Stimulated activated CD4-positive, alpha-beta T cell treated with anti-CD3 and anti-CD28 coated beads, Interleukin-1b, Interleukin-23, amount 100 ng/mL, for 1 hour (primary cell): ENCODE measurements at places on chromosomes 11 and 22.

DNA sequence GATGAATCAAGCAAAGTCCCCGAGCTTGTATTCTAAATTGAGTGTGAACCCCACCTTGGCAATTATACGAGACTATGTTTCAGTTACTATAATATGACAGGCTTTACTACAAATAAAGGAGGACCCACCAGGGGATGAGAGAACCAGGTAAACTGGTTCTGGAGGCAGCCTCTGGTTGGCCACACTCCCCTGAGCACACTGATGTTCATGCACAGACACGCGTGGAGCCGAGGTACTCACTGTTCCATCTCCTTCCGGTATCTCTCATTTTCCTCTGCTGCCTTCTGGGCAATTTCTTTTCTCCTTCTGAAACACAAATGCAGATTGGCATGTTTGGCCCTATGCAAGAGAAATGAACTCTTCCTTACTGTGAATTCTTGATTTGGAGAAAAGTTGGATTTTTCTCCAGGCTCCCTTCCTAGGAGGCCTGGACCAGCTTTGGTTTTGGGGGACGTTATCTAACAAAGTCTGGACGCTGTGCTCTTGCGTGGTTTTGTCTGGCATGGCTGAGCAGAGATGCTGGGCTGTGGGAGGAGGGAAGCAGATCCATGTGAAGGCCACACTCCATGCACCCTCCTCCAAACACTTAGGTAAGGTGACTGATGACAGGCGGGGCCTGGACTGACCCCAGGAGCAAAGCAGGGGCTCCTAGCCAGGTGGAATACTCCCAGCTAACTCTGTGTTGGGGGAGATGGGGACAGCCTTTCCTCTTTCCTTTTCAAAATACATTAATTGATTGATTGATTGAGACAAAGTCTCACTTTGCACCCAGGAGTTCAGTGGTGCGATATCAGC is 22.9 kb downstream of the USH1C start:
- DNase-seq, result no peak

GRCh38 chr11:66910669-66911068 is 47.5 kb downstream of the PC start:
- DNase-seq, result no peak

GRCh38 chr11:123161376-123162030 is 33.5 kb downstream of the CLMP start:
- DNase-seq, result no peak

GRCh38 chr11:48017831-48018527 is 37.6 kb downstream of the PTPRJ start:
- no peak for DNase-seq

DNA sequence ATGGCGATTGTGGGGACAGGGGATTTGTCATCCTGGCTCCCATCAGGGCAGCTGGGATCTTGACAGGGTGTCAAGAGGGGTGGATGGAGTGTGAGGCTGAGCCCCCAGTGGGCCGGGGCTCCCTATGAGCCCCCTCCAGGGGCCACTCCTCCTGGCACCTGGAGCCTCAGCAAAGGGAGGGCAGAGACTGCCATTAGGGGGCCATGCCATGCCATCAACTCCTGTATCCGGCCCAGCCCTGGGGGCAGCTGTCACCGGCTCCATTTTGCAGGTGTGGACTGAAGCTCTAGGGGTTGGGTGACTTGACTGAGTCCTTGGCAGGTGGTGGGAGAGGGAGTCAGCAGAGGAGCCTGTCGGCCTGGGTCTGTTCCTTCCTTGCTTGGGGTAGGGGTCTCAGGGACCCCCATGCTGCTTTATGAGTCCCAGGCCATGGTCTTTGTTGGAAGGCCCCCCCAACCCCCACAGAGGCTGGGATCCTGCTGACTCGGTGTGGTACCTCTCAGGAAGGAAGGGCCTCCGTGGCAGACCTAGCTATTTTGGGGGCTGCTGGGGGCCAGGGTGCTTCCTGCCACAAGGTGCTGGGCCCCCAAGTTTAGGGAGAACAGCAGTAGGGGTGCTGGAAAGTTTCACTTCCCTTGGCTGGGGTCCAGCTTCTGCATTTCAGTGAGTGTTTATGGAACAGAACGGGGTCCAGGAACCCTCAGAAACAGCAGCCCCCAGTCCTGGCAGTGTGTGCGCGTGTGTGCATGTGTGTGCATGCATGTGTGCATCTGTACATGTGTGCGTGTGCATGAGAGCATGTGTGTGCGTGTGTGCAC is 1.5 kb downstream of the ACY3 start:
- DNase-seq, result no peak

- DNase-seq, result no peak
Measured at GRCh38 chr11:79503028-79503427, 62.2 kb upstream of the TENM4 start.

GRCh38 chr22:27226666-27227065 is 569.3 kb downstream of the MIAT start:
- DNase-seq, result no peak

GRCh38 chr11:9461760-9462134 is 935 bp downstream of the ZNF143 start:
- DNase-seq, result no peak

- no peak for DNase-seq
Measured at GRCh38 chr11:126059238-126059781, 3.4 kb downstream of the CDON start.

DNA sequence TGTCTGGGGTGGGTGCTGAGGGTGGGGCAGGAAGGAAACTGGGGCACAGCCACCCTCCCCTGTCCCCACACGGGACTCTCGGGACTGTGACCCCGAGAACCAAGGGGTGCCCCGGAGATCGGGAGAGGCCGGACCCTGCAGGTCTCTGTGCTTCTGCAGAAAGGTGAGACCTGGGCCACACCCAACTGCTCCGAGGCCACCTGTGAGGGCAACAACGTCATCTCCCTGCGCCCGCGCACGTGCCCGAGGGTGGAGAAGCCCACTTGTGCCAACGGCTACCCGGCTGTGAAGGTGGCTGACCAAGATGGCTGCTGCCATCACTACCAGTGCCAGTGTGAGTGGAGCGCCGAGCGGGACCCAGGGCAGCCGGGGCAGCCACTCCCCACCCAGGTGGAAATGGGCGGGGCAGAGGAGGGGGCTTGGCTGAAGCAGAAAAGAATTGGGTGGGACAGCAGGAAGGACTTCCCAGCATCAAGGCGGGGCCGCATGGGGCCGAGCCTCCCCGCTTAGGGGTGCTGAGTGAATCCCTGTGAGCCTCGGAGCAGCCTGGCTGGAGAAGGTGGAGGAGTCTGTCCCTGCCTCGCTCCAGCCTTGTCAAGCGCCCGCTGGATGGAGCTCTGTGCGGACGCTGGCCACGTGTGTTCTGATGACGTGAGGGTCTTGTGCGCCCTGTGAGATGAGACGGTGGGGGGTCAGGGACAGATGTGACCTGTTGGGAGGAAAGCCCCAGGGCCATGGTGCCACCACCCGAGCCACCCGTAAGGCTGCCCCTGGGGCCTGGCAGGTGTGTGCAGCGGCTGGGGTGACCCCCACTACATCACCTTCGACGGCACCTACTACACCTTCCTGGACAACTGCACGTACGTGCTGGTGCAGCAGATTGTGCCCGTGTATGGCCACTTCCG is 29.3 kb upstream of the MUC5B start:
- DNase-seq, result no peak

GRCh38 chr11:9754010-9754471 is 90.2 kb downstream of the SWAP70 start:
- DNase-seq, result no peak

DNA sequence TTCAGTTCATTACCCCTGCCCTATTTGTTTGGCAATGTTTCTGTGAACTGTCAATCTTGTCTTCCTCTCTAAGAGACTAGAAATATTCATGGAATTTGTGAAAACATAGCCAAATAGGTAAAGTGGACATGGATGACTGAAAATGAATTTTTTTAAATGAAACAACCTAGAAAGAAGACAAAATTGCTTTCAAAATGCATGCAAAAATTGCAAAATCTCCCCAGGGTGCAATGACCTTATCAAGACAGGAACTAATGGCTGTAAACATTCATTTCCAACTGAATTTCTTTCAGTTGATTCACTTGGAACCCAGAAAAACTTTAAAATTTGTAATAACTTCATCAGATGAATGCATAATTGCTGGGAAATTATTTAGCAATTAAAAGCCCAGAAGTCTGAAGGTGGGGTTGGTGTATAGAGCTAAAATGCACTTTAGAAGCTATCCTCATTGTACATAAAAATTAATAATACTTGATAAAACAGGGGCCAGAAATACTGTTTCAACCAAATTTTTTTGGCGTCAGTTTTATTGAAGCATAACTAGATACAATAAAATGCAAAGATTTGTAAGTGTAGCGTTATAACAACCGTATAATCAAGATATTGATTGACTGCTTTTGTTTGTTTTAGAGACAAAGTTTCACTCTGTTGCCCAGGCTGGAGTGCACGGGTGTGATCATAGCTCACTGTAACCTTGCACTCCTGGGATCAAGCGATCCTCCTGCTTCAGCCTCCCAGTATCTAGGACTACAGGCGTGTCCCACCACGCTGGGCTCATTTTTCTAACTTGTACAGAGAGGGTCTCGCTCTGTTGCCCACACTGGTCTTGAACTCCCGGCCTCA is 27.6 kb upstream of the SLC35C1 start:
- DNase-seq, result no peak

DNA sequence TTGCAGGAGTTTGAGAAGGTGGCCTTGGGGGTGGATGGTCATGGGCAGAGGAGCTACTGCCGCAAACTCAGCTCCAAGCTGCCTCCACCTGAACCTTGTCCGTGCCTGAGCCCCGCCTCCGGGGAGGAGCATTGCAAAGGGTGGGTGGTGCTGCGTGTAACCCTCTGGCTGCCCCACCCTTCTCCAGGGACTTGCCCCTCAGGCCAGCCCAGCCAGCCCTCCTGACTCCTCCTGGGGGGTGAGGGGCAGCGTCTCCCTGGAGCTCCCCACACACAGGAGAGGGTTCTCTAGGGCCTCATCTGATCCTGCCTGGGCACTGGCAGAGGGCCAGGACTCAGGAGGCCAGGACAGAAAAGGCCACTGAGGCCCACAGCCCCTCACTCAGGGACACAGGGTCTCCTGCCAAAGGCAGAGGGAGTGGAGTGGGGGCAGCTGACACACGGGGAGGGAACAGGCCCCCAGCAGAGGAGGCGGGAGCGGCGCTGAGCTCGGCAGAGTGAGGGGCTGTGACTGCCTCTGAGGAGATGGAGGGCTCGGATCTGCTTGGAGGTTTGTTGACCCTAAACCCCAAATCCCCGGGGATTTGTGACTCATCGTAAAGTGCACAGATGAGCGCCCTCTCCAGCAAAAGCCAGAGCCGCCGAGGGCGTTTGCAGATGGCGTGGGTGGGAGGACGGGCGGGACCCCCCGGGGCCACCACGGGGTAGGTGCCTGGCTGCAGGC is 12.8 kb downstream of the BRSK2 start:
- no peak for DNase-seq

GRCh38 chr11:108223348-108224149 is 682 bp downstream of the ATM start:
- DNase-seq, result no peak

DNA sequence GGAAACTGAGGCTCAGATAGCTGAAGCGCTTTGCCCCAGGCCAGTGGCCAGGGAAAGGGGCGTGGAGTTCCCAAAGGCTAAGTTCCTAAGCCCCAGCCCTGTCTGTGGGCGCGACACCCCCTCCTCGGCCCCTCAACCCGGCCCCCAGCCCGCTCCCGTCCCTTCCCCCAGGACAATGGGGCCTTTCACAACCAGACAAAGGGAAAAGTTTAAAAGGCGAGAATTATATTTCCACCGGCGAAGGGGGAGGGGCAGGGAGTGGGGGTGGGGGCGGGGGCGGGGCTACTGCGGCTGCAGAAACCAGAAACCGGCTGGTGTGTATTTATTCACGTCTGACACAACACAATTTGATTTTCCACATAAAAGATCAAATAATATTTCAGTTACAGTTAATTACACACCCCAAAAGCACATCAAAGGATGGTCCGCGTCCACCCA is 192.1 kb downstream of the MN1 start:
- no peak for DNase-seq

GRCh38 chr11:69057801-69058200 is 9.1 kb downstream of the TPCN2 start:
- DNase-seq, result no peak

GRCh38 chr22:27867953-27868731 is 50.9 kb downstream of the PITPNB start:
- no peak for DNase-seq

GRCh38 chr22:45205276-45205925 is 35.3 kb downstream of the KIAA0930 start:
- DNase-seq, result no peak

DNA sequence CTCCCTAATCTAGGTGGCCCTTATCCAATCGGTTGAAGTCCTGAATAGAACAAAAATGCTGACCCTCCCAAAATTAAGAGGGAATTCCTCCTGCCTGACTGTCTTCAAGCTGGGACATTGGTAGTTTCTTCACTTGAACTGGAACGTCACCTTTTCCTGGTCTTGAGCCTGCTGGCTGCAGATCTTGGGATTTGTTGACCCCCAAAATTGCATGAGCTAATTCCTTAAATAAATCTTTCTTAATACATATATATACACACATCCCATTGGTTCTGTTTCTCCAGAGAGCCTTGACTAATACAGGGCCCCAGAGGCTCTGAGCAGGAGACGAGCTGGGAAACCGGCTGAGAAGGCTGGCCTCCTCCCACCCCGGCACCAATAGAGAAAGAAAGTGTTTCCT is 46.2 kb downstream of the TRIM29 start:
- no peak for DNase-seq

DNA sequence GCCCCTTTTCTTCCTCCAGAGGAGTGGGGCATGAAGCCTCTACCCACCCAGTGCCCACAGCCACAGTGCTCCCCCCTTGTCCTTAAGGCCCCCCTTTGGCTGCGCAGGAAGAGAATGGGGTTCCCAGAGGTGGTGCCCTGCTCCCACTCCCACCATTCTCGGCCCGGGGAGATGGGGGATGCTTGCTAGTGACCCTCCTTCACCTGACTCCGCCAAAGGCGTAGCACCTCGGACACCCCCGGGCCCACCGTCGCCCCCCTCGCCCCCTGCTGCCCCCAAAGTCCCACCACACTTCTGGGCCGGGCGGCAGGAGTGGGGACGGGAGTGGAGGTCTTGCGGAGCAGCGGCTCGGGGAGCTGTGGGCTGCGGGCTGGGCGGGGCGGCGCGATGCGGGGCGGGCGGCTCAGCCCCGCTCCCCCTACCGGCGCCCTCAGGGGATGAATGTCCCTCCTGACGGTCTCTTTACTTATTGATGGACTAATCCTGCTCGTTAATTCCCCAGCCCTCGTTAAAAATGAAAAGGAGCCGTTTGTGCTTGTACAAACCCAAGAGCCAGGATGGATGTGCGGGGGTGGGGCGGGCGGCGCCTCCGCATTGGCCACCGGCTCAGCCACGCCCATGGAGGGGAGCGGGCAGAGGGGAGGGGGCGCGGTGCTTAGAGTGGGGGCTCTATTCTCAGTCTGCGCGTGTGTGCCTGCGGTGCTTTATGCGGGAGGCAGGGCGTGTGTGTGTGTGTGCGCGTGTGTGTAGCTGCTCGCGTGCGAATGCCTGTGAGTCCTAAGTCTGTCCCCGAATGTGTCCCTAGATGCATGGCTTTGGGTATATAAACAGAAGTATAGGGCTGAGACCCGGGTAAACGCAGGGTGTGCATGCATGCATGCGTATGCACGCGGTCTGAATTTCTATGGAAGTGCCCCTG is 25.6 kb downstream of the SYT7 start:
- DNase-seq, result no peak
